Suprapubic skin (tissue), 4 donors: ENCODE measurements at places on chromosomes 16 and 17. TPM values are rescaled to one million over a fixed set of nuclear protein-coding genes. Genes with fewer than 3 reads are reported as not detected.
A peak's percentile ranks its signal among the peaks of the same experiment; 100 is the strongest.

DNA sequence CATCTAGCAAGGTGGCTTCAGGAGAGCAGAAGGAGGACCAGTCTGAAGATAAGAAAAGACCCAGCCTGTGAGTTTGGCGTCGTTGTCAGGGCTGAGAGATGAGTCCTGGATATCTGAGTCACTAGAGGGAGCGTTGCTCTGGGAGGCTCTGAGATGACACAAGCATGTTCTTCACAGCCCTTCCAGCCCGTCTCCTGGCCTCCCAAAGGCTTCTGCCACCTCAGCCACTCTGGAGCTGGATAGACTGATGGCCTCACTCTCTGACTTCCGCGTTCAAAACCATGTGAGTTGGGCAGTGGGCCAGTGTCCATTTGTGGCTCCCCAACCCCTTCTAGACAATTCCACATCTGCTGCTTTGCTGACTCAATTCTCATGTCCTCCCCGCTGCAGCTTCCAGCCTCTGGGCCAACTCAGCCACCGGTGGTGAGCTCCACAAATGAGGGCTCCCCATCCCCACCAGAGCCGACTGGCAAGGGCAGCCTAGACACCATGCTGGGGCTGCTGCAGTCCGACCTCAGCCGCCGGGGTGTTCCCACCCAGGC lies 2.3 kb downstream of the TGFB1I1 start:
- H3K27ac ChIP-seq, result no peak overlapping the region
- H3K4me1 ChIP-seq, result peaks cover 55% of the 10 kb centered on the region
- peaks cover 41% of the 10 kb centered on the region for H3K36me3 ChIP-seq
- H3K4me3 ChIP-seq, result no peak overlapping the region
- no peak for DNase-seq

- no peak overlapping the region for H3K4me3 ChIP-seq
- no peaks in the 10 kb centered on the region for H3K4me1 ChIP-seq
- DNase-seq, result no peak
- no peak overlapping the region for H3K27ac ChIP-seq
- no peaks in the 10 kb centered on the region for H3K36me3 ChIP-seq
- H3K27me3 ChIP-seq, result no peaks in the 10 kb centered on the region
Measured at GRCh38 chr16:72673118-72673517, 374.8 kb downstream of the ZFHX3 start.

GRCh38 chr17:10756185-10756584 lies 26.4 kb upstream of the TMEM220 start:
- peaks cover 6% of the 10 kb centered on the region for H3K4me1 ChIP-seq
- no peaks in the 10 kb centered on the region for H3K36me3 ChIP-seq
- no peak overlapping the region for H3K4me3 ChIP-seq
- no peak for DNase-seq
- H3K27ac ChIP-seq, result no peak overlapping the region
- H3K27me3 ChIP-seq, result no peaks in the 10 kb centered on the region

DNA sequence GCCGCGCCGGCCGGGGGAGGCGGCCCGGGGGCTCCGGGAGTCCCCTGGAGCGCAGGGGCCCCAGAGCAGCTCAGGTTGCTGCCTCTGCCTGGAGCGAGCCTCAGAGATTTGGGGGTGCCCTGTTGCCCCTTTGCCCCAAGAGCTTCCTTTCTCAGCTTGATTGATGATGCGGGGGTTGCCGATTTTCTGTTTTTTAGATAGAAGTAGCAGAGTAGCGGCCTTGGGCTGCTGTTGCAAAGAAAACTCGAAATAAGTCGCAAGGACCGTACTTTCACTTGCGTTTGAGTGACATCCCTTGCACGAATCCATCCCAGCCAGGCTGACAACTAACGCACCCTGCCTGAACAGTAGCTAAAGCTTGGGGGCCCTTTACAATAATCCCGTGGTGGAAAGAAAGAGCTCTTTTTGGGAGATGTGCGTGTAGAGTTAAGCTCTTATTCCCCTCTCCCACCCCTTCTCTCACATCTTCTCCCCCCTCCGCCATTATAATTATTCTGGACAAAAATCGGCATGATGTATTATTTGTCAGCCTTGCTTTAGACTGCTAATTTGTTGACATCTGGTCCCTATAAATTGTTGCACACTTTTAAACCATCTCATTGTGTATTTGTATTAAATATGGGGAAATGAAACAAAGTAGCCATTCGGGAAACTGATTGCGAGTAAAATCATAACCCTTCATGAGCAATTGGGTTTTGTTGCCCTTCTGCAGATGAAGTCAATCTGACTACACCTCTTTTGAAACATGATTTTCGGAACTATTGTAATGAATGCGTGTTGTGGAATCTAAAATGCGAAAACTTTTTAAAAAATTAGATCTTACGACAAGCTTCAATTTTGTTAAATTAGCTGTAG lies 873 bp downstream of the USP10 start:
- H3K27ac ChIP-seq, result peak overlapping the region; percentile 92
- DNase-seq, result no peak
- H3K4me1 ChIP-seq, result peaks cover 33% of the 10 kb centered on the region
- H3K27me3 ChIP-seq, result no peaks in the 10 kb centered on the region
- H3K4me3 ChIP-seq, result peak overlapping the region; percentile 100
- no peaks in the 10 kb centered on the region for H3K36me3 ChIP-seq

GRCh38 chr17:16623282-16623681 lies 30.4 kb downstream of the ZNF624 start:
- no peak for DNase-seq
- no peaks in the 10 kb centered on the region for H3K4me1 ChIP-seq
- H3K27ac ChIP-seq, result no peak overlapping the region
- H3K36me3 ChIP-seq, result peaks cover 34% of the 10 kb centered on the region
- no peak overlapping the region for H3K4me3 ChIP-seq

GRCh38 chr16:28553776-28554633 lies at the start of gene SGF29:
TSS of gene SGF29 (plus strand) at chr16:28553920. CDS start at chr16:28581070, 27,150 bp downstream.
- peak within 1 kb of the TSS; percentile 90 for H3K27ac ChIP-seq
- peak within 1 kb of the TSS; percentile 51 for H3K4me3 ChIP-seq
- H3K36me3 ChIP-seq, result peaks cover 5% of the 10 kb centered on the region
- peak; percentile 96 for DNase-seq

DNA sequence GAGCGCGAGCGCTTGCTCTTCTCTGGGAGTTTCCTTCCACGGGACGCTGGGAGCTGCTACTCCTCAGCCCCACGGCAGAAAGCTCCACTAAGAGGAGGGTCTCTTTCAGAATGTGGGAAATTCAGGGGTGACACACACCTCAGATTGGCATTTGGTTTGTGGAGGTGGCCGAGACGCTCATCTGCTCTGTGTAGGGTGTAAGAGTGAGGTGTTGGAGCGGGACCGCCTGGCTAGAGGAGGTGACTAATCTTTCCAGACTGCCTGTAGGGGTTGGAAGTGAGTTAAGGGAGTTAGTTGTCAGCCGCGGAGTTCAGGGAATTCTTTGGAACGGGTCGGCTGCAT lies 735 bp downstream of the PSMD11 start:
- H3K27me3 ChIP-seq, result no peaks in the 10 kb centered on the region
- peaks cover 18% of the 10 kb centered on the region for H3K36me3 ChIP-seq
- H3K4me1 ChIP-seq, result peaks cover 32% of the 10 kb centered on the region
- no peak for DNase-seq
- peak overlapping the region; percentile 94 for H3K4me3 ChIP-seq

DNA sequence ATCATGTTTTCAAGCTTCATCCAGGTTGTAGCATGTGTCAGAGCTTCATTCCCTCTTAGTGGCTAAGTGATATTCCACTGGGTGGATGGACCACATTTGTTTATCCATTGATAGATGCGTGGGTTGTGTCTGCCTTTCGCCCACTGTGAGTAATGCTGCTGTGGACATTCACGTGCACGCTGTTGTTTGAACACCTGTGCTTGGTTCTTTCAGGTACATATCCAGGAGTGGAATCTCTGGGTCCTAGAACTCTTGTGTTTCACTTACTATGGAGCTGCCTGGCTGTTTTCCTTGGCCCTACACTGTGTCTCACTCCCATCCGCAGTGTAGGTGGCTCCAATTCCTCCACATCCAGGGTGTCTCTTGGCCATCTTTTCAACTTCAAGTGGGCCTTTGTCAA lies 224.2 kb downstream of the C16orf95 start:
- no peaks in the 10 kb centered on the region for H3K36me3 ChIP-seq
- DNase-seq, result no peak
- H3K4me3 ChIP-seq, result no peak overlapping the region

- no peak for DNase-seq
- H3K4me1 ChIP-seq, result peaks cover 44% of the 10 kb centered on the region
- H3K27me3 ChIP-seq, result no peaks in the 10 kb centered on the region
- H3K36me3 ChIP-seq, result no peaks in the 10 kb centered on the region
Measured at GRCh38 chr16:57146735-57147134, 39.1 kb downstream of the PSME3IP1 start.

GRCh38 chr17:82400830-82401229 lies 17.3 kb upstream of the HEXD start:
- no peaks in the 10 kb centered on the region for H3K27me3 ChIP-seq
- DNase-seq, result no peak
- H3K4me3 ChIP-seq, result no peak overlapping the region
- peaks cover 41% of the 10 kb centered on the region for H3K4me1 ChIP-seq
- H3K27ac ChIP-seq, result no peak overlapping the region

DNA sequence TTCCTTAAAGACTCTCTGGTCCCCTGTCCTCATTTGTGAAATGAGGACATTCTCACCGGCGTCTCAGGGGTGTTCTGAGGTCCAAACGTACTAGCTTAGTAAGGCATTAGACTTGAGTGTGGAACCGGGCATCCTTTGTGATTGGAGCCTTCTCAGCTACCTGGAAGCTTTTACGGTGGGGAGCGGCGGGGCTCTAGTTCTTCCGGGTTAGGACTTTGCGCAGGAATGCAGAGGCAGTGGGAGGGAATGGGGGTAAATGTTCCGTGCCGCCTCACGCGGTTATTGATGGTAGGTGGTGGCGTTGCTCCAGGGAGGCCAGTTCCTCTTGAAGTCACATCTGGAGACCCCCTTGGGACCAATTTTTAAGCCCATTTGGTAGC lies 113.6 kb downstream of the SNX29 start:
- DNase-seq, result peak; percentile 76
- no peaks in the 10 kb centered on the region for H3K36me3 ChIP-seq
- H3K27me3 ChIP-seq, result no peaks in the 10 kb centered on the region
- peak overlapping the region; percentile 24 for H3K27ac ChIP-seq

- no peaks in the 10 kb centered on the region for H3K27me3 ChIP-seq
- no peak overlapping the region for H3K27ac ChIP-seq
- peaks cover 8% of the 10 kb centered on the region for H3K36me3 ChIP-seq
- DNase-seq, result no peak
- H3K4me3 ChIP-seq, result no peak overlapping the region
Measured at GRCh38 chr16:70304892-70305448, 6.0 kb downstream of the DDX19B start.

DNA sequence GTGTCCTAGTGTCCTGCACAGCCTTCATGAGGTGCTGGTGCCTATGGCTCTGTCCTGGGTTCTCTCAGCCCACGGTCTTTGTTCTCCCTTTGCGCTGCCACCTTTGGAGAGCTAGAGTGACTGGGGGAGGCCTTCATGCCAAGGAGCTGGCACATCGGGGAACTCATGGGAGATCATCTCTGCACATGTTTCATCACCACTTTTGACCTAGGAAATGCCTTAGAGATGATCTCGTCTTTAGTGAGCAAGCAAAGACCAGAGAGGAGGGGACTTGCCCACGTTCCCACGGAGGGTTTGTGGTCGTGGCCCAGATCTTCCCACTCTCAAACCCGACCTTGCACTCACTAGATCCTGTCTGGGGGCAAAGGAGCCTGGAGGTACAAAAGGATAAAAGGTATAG lies 23.5 kb downstream of the TBX4 start:
- DNase-seq, result no peak
- peaks cover 5% of the 10 kb centered on the region for H3K4me1 ChIP-seq
- H3K36me3 ChIP-seq, result no peaks in the 10 kb centered on the region
- peaks cover 20% of the 10 kb centered on the region for H3K27me3 ChIP-seq

- H3K36me3 ChIP-seq, result peaks cover 65% of the 10 kb centered on the region
- peak; percentile 100 for DNase-seq
- peak overlapping the region; percentile 100 for H3K27ac ChIP-seq
- peaks cover 49% of the 10 kb centered on the region for H3K4me1 ChIP-seq
- H3K27me3 ChIP-seq, result no peaks in the 10 kb centered on the region
- H3K4me3 ChIP-seq, result peak overlapping the region; percentile 100
Measured at GRCh38 chr17:7572588-7573323, 6.7 kb upstream of the CD68 start.

Gene ZPBP2
- total RNA-seq, result not detected

Gene RAB11FIP3
- 62.5 TPM for total RNA-seq

Gene KRT16
- total RNA-seq, result 162 TPM

Gene EPX
- not detected for total RNA-seq

Gene KIF18B
- 2.9 TPM for total RNA-seq

Gene KRT39
- 2.5 TPM for total RNA-seq

Gene CD300LD
- total RNA-seq, result not detected

Gene CD79B
- 7.9 TPM for total RNA-seq

Gene TMEM186
- total RNA-seq, result 7.0 TPM
